ENCODE measurements at places on chromosomes 16 and 17.

GRCh38 chr17:50903604-50904517 lies 37.7 kb upstream of the TOB1 start:
- no peak for DNase-seq

DNA sequence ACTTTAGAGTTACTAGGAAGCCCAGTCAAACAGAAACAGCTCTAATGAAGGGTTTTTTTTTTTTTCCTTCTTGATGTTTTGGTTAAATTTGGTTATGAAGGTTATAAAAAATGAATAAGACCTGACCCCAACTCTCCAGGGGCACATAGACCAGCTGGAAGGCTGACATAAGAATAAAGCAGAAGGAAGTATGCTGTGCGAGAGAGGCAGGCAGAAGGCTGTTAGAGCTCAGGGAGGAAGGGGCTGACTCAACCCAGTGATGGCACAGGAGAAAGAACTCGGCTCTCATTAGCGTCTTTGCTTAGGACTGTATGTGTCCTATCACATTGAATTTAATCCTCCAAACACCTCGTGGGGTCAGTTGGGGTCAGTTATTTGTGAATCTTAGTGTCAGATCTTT lies 474.6 kb downstream of the PMP22 start:
- no peak for DNase-seq

- DNase-seq = no peak
Observed at GRCh38 chr17:38428112-38428642, at the start of gene ARHGAP23. TSS of gene ARHGAP23 (plus strand) at chr17:38428464. CDS start at chr17:38428486, 22 bp downstream.

- no peak for DNase-seq
Observed at GRCh38 chr16:58195771-58196170, 2.1 kb downstream of the CSNK2A2 start.

GRCh38 chr16:4954714-4955113 lies 3.4 kb upstream of the SEC14L5 start:
- no peak for DNase-seq

Data from stimulated activated CD4-positive, alpha-beta T cell treated with anti-CD3 and anti-CD28 coated beads, Interleukin-1b, Interleukin-23, amount 100 ng/mL, for 1 hour (primary cell).